Hematopoietic multipotent progenitor cell treated with erythropoietin and hydrocortisone succinate and interleukin-3 and kit ligand, for 17 days (in vitro differentiated cells): ENCODE measurements at places on chromosomes 3 and 15.

- DNase-seq = no peak
These were observed 3.4 kb downstream of the PIGB start for GRCh38 chr15:55322467-55322866.

- DNase-seq = no peak
These were observed 13.9 kb downstream of the CRYBG3 start for GRCh38 chr3:97835761-97836160.

GRCh38 chr15:72065801-72066200, 52.1 kb downstream of the MYO9A start:
- no peak for DNase-seq

GRCh38 chr3:18228060-18228459, 197.1 kb downstream of the SATB1 start:
- DNase-seq = no peak

DNA sequence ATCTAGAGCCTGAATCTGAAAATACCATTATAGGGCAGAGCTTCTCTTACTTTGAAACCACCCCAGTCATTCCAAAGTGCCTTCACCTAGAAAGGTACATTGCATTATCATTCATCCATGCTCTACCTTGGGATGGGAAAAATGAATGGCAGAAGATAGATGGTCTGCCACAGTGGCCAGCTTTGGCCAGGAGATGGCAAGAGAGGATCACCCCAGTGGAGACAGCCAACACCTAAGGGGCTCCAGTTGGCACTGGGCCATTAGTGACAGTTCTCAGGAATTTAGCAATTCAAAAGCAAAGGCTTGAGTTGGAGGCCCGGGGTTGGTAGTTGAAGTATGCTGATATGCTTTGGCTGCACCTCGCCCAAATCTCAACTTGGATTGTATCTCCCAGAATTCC, 253.6 kb upstream of the MRPL3 start:
- no peak for DNase-seq
